ENCODE measurements at places on chromosomes 4 and X. TPM values are rescaled to one million over a fixed set of nuclear protein-coding genes. Genes with fewer than 3 reads are reported as not detected.

The TBX22 gene
- not detected for total RNA-seq

The RNF150 gene
- 0.18 TPM for total RNA-seq

DNA sequence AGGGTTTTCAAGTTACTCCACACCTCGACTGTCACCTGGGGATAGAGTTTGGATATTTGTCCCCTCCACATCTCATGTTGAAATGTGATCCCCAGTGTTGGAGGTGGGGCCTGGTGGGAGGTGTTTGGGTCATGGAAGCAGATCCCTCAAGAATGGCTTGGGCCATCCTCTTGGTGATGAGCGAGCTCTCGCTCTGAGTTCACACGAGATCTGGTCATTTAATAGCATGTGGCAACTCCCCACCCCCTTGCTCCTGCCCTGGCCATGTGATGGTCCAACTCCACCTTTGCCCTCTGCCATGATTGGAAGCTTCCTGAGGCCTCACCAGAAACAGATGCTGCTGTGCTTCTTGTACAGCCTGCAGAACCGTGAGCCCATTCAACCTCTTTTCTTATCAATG is 8.3 kb downstream of the CTAG1A start:
- DNase-seq: no peak

DNA sequence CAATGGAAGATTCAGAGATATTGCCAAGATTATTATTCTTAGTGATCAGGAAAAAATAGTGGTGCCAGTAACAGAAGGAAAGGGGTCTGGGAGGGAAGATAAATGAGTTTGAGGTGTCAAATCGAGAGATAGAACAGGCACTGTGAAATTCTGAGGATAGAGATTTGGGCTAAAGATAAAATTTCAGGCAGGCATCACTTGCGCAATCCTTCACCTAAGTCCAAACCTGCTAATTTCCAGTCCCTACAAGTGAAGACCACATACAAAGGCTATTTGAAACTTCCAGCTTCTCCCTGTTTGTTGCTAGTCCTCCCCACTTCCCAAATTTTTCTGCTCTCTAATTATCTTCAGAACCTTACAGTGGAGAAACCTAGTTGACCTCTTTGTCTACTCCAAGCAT is 494.6 kb downstream of the MAGEE1 start:
- DNase-seq: no peak

- DNase-seq: no peak
These were observed 101.9 kb downstream of the ARHGAP10 start for GRCh38 chr4:147833741-147834140.

DNA sequence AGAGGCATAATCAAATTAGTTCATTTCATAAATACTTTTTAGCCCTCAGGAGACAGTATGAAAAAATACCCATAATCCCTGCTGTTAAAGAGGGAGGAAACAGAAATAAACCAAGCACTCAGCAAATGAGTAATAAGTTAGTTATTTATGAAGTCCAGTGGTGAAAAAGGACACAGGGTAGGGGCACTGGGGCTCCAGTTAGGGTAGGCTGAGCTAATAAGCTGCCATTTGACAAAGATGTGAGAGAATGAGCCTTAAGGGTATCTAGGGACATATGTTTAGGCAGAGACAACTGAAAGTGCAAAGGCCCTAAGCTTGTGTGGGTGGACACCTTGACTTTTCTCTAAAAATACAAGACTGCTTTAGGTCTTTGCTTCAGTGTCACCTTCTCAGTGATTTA is 94.4 kb downstream of the IL15 start:
- DNase-seq: no peak

DNA sequence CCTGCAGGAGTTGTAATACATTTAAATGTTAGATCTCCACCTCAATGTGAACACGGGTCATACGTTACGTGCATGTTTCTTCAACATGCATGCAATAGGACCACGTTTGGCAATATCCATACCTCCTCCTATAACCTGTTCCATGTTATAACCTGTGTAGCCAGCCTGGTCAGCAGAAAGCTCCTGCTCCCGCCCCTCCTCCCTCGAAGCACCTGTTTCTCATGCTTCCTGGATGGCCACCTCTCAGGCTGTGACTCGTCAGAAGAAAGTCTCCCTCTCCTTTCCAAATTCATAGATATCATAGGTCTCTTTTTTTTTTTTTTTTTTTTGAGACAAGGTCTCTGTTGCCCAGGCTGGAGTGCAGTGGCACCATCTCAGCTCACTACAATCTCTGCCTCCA is 96.5 kb downstream of the HMX1 start:
- no peak for DNase-seq

DNA sequence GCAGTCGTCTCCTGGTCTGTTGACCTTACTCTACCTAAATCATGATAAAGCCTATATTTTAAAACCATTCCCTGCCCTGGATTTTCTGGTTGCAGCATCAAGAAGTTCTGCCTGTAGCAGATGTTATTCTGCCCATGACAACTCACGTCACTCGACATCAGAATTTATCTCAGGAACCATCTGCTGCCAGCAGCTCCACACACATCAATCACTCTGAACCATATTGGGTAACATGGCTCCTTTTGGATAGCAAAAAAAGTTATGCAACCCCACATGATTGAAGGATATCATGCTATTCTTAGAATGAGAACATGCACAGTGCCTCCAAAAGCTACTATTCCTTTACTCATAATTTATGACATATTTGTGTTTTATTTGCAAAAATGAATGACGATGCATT is 341.4 kb downstream of the DHRSX start:
- DNase-seq: no peak

- DNase-seq: no peak
These were observed 5.5 kb upstream of the PIGA start for GRCh38 chrX:15340867-15341266.

The TRPC5OS gene
- not detected for total RNA-seq
